ENCODE measurements at places on chromosomes 7 and 10.

DNA sequence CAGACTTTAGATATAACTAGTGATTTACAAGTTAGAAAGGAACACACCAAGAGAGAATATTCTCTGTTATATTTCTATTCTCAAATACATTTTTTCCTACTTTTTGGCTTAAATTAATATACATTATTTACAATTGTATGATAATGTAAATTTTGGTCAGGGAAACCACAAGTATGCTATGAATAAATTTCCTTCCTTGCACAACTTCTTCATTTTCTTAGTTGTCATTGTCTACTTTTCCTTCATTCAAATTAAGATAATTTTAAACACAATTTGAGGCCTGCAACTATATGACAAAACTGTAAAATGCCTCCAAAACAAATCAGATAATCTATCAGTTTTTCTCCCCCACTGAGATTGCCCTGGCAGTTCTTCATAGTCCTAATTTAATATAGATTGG is 131.3 kb downstream of the CDK14 start:
- DNase-seq: no peak

- DNase-seq: no peak
Measured at GRCh38 chr10:132691711-132692153, 94.2 kb downstream of the NKX6-2 start.

DNA sequence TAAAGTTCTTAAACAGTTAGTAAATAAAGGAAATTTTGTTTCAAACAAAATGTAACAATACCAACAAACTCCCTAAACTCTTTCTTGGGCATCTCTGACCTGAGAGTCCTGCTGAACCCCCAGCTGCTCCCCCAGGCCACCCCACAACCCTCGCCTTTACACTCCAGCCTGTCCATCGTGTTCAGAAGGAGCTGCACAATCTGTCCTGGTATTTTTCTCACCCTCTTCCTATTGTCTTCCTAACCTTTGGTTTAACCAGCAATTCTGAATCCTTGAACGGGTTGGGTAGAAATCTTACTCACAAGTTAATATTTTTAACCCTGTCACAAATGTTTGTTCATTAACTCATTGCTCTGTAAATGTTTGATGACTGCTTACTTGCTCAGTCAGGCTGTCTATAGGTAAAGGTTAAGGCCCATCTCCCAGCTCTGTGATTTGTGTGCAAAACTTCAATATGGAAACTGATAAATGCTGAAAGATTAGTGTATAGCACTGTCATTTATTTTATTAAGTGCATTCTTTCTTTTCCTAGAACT is 16.8 kb downstream of the SFRP4 start:
- no peak for DNase-seq

- DNase-seq: no peak
Measured at GRCh38 chr10:113692271-113692670, 12.6 kb downstream of the CASP7 start.

- no peak for DNase-seq
Measured at GRCh38 chr7:99313204-99313573, 12.5 kb upstream of the ARPC1A start.

GRCh38 chr7:147990942-147991341 is 599.6 kb upstream of the C7orf33 start:
- no peak for DNase-seq

Data from stimulated activated CD4-positive, alpha-beta T cell treated with anti-CD3 and anti-CD28 coated beads, Interleukin-15, amount 100 ng/mL, for 24 hours (primary cell).